Activated T-cell treated with anti-CD3 and anti-CD28 coated beads for 48 hours (primary cell): ENCODE measurements at places on chromosomes 4 and X.

DNA sequence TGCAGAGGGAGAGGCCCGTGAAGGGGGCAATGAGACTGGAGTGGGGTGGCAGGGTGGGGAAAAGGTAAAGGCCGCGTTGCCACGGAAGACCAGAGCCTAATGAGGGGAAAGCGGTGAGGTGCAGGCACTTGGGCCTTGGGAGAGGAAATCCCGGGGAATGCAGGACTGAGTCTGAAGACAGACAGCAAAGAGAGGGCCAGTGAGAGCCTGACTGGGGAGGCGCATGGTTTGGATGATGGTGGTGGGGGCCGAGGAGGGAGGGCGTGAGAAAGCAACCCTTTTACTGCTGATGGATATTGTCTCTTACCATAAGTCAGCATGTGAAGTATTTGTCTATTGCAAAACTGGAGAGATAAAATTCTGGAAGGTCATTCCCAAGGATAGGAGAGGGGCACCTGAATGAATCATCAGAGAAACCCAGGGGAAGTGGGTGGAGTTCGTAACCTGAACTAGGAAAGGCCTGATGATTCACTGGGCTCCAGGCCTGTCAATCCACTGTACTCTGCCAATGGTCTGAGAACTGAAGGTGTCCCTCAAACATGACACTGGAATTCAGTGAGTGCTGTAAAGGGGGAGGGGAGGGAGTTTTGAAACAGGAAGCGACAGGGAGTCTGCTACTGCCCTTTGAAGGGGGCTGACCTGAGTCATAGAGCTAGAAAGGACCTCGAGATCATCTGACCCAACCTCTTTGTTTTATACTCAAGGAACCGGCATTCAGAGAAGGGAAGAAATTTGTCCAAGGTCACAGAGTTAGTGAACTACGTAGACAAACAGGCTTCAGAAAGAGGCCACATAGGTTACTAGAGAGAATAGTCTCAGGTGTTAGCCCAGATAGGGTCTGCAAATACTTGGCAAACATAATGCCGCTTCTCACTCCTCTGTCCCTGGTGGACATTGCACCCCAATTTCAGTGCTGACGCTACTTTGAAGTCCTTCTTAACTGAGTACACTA is 52.2 kb downstream of the NALF2 start:
- DNase-seq, result no peak

DNA sequence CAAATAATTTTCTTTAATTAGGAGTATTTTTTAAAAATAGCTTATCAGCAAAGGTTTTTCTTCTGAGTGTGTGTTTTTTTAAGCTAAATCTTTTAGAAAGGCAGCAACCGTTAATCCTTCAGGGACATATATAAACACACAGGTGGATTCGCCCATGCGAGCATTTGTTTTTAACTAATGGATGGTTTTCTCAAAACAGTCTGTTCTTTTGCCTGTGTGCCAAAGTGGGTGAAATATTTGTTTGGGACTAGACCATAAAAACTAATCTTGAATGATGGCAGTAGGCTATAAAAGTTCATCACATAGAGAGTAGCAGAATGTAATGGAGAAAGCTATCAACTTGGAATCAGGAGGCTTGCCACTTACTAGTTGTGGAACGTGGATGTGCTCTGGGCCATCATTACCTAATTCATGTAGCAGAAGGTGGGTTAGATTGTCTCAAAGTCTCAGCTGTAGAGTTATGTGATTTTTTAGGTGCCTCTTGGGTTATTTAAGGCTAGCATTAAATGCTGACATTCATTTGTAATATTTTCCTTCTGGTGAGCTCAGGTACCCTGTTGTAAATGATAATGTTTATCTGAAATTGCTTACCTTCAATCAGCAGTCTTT is 7.4 kb upstream of the TAPT1 start:
- DNase-seq, result no peak

GRCh38 chr4:129231945-129232588 is 136.1 kb downstream of the C4orf33 start:
- DNase-seq, result no peak

- no peak for DNase-seq
These were observed 108.0 kb downstream of the CHIC2 start for GRCh38 chr4:53956454-53956853.
